NCI-H1417 treated with DMSO at 0.1 percent for 48 hours (cell line): ENCODE measurements at places on chromosomes 2 and 18.
A peak's percentile ranks its signal among the peaks of the same experiment; 100 is the strongest.

DNA sequence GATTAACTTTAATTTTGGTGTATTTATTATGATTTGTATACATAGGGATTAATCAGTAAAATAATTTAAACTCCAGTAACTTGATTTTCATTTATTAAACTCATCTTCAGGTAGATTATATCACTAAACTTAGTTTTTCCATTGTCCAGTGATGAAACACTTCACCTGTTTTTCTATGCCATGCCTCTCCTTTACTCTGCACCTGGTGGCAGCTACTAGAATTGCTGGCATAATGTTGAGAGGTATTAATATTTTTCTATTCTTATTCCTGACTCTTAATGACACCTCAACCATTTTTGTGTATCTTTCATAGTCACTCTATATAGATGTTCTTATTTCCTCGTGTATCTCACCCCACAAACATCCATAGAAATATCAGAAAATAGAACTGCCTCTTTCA is 940.3 kb upstream of the CRIM1 start:
- DNase-seq: no peak

GRCh38 chr2:23944976-23945375 is 4.7 kb downstream of the UBXN2A start:
- DNase-seq: no peak

GRCh38 chr2:165950438-165950837 is 3.1 kb downstream of the TTC21B start:
- DNase-seq: no peak

DNA sequence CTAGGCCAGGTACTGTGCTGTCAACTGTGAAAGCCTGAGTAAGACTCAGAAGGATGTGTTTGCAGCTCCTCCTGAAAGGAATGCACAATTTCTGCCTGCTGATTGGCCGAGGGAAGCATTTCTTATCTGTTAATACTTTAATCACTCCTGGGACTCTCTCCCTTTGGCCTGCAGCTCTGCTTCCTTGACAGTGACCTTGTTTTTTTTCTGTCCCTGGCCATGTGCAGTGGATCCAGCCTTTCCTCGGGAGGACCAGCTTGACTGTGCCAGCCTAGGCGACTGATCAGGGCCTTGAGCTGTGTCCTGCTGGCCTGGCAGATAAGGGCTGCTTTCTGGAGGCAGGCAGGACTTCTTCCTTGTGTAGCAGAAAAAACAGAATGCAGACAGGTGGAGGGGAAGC is 10.0 kb downstream of the RNF144A start:
- DNase-seq: no peak

- no peak for DNase-seq
Measured at GRCh38 chr2:105538840-105539239, 140.0 kb upstream of the FHL2 start.

GRCh38 chr2:55384786-55385185 is 34.9 kb downstream of the CCDC88A start:
- DNase-seq: no peak

DNA sequence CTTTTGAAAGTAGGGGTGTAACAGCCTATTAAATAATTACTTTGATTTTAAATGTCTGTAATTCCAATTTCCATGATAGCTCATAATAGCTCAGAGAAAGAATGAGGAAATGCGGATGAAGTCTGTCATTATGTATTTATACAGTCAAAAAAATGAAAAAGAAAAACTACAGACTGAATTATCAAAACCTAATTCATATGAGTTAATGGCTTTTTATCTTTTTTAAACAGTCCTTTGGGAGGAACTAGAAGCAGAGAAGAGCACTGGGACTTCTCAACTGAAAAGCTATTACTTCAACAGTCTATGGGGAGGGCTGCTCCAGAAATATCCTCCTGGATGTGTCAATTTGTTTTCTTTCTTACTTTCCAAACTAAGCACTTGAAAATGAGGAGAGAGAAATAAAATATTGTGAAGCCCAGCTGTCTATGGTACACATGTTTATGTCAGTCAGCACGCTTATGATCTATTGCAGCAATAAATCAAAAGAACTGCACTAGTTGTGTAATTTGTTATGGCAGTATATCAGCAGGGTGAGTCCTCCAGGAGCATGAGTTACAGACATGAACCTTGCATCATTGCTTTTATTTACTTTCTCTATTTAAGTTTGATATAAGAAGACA is 1550.2 kb downstream of the LRP1B start:
- peak; percentile 42 for DNase-seq

GRCh38 chr18:13464432-13465123 is 246.0 kb downstream of the LDLRAD4 start:
- no peak for DNase-seq

GRCh38 chr2:150735894-150736498 is 248.5 kb upstream of the RND3 start:
- DNase-seq: no peak

DNA sequence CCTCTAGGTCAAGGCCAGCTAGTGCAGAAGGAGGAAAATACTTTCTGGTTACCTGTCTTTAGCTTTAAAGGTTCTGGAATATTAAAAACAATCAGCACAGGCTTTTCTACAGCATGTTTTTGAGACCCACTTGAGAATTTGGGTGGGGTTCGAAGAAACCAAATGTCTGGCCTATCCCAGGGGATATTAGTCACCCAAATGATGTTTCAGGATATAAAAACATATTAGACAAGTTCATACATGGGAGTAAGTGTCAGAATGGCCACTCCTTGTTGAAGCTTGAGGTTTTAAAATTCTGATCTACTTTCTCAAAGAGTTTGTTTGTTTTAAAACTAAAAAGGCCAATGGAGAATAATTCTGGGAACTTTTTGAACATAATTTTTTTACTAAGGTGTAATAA is 158.6 kb upstream of the DLX2 start:
- DNase-seq: no peak

DNA sequence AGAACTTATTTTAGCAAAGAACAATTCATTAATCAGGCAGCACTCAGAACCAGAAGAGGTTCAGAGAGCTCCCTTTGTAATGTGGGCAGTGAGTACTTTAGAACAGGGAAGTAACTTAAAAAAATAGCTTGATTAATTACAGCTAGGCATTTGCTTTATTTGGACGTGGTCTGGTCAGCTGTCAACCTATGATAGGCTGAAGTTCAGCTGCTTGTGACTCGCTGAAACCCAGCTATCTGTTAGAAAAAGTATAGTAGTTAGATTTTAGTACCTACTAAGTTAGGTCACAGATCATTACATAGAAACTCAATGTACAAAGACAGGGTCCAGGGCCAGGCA is 40.0 kb downstream of the PKDCC start:
- no peak for DNase-seq

DNA sequence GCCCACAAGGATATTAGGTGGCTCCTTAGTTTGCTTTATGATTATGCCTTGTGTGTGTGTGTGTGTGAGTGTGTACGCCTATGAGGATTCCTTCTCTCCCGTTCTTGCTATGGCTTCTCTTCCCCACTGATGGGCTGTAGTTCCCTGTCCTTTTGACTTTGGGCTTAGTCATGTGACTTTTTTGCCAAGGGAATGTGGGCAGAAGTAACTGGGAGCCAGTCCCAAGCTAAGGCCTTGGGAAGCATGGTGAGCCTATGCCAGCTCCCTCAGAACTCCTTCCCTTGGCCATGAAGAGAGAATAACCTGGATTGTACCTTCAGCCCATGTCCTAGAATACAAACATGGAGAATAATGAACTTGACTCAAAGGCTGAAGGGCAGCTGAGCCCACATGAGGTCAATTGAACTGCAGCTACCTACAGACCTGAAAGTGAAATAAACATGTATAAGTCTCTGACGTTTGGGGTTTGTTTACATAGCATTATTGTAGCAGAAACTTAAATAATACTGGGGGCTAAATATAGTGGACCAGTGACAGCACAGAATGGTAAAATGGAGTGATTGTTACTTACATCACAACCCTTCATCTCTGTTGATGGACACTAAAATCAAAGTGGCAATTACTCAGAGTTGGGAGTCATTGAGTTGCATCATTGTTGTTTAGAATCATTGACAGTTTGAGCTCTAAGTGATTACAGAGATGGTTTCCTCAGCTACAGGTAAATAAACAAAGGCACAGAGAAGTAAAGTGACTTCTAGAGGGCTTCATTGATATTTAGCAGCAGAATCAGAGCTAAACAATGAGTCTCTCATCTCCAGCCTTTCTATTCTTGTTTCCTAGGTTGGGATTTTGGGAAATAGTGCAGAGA is 15.3 kb upstream of the IL36G start:
- no peak for DNase-seq

DNA sequence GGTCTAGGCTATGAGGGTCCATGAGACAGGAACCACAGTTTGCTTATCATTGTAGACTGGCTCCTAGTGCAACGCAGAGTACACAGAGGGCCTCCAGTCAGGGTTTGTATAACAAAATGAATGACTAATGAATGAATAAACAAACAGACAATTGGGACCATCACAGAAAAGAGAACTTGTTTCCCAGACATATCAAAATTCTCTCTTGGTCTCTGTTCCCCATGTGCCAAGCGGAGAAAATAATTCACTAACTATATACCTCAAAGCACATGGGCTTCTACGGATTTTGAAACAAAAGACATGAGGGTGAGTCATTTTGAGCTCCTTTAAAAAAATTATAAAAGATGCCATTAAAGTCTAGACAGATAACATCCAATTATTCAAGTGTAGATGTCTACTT is 28.0 kb downstream of the INO80C start:
- DNase-seq: no peak

DNA sequence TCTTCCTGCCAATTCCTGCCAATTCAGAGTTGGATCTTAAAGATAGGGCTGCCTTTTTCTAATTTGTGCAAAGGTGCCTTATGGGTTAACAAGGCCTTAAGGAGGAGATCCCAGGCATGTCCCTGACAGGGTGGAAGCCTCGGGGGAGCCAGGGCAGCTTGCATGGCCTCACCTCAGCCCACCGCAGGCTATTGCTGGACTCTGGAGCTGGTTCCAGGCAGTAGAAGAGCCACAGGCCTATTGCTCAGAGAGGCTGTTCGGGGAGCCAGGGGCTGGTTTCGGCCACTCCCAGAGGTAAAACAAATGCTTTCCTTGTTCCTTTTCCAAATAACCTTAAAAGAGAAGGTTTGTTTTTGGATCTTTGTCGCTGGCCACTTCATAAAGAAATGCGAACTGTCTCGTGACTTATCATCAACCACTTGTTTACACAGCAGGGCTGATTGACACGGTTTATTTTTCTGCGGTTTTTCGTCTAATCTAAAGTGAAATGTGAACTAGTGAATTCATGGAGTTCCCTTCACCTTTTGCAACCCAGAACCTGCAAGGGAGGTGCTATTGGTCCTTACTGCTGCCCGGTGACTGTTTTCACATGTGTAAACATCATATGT is 108.6 kb downstream of the APOB start:
- DNase-seq: no peak

DNA sequence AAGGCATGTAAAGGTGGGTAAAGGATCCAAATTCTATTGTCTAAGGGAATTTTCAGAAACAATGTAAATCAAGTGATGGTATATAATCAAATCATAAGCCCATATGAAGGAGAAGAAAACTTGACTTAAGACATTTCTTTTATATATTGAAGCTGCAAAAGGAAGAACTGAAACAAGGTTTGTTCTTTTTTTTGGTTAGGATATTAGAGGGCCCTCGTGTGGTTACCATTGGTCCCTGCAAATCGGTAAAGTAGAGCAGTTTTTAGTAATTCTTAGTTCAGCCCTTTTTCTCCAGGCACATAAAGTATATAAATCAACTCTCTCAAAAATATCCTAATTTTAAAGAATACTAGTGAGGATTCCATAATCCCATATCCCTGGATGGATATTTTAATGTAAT is 105.6 kb upstream of the STK17B start:
- no peak for DNase-seq

DNA sequence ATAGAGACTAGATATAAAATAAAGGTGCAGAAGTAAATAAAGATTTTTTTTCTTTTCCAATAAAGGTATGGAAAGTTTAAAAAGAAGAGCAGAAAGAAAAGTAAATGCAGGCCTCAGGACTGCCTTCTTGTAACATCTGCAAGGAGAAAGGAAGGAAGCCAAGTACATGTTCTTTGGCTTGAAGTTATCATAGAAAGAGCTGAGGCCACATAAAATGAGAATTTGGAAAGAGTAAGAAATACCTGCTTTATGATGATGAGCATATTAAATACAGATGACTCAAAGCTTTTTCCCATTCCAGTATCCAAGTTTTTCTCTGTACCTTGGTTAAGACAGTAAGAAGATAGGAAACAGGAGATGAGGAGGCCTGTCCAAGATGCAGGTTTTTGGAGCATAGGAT is 25.3 kb upstream of the UBE2E3 start:
- no peak for DNase-seq

GRCh38 chr18:49301608-49302007 is 158.8 kb downstream of the DYM start:
- no peak for DNase-seq

DNA sequence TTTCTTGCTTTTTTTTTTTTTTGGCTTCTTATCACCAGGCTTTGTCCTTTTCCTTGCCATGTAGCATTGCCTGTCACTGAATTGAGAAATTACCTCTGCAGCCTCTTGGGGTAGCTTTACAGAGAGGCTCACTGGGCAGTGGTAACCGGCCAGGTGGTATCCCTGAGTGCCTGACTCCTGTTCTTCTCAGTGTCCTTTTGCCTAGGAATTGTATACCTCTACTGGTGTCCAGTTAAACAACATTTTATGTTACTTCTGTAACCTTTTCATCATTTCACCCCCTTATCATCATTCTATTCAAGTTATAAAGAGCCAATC is 523.9 kb downstream of the BCL11A start:
- DNase-seq: no peak

- no peak for DNase-seq
Measured at GRCh38 chr18:49751427-49752094, 61.8 kb downstream of the ACAA2 start.

- DNase-seq: no peak
Measured at GRCh38 chr2:96899413-96899741, 29.5 kb upstream of the SEMA4C start.

DNA sequence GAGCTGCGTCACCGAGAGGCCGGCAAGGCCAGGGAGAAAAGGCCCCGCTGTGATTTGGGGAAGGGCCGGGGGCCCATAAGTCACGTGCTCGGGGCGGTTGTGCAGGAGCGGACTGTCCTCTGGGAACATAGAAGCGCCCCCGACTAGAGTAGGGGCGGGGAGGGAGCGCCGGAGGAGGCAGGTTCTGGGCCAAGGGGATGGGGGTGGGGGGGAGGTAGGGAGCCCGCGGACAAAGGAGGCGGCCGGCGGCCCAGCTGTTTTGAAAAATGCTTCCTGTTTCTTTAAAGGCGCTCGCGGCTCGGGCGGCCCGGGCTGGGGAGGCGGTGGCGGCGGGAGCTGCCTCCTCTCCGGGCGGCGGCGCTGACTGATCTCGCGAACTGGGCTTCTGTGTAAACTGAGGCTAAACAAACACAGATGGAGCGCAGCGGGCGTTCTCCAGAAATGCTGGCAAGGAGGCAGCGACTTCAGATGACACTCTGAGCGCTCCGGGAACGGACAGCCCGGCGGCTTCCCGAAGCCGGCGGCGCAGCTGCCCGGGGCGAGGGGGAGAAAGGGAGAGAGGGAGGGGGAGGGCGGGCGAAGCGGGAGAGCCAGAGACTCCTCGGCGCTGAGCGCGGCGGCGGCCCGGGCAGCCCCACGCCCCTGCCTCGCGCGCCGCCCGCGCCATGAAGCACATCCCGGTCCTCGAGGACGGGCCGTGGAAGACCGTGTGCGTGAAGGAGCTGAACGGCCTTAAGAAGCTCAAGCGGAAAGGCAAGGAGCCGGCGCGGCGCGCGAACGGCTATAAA is at the start of gene ATOH8:
Gene ATOH8, plus strand, starts transcription at position 467 of the 788 bp plus-strand sequence. Its CDS starts 199 bp downstream, at position 666.
- no peak for DNase-seq

GRCh38 chr2:173823543-173823939 is 141.6 kb downstream of the SP3 start:
- no peak for DNase-seq
